ENCODE measurements at places on chromosomes 11 and 22. TPM values are rescaled to one million over a fixed set of nuclear protein-coding genes. Genes with fewer than 3 reads are reported as not detected.
A peak's percentile ranks its signal among the peaks of the same experiment; 100 is the strongest.

DNA sequence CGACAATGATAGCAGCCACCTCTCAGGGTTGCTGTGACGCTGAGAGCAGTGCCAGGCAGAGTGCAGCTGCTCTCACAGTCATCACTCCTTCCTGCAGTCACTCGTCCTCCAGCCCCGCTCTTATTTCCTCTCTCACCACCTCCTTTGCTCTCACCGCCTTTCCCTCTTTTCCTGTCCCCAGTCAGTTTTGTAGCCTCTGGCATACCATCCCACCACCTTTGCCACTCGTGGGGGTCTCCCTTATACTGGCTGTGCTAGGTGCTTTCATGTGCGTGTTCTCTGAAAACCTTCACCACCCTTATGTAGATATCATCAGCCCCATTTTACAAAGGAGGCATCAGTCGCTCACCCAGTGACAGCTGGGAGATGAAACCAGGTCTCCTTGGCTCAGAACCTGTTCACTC, 19.3 kb upstream of the ST3GAL4 start:
- no peak for DNase-seq

DNA sequence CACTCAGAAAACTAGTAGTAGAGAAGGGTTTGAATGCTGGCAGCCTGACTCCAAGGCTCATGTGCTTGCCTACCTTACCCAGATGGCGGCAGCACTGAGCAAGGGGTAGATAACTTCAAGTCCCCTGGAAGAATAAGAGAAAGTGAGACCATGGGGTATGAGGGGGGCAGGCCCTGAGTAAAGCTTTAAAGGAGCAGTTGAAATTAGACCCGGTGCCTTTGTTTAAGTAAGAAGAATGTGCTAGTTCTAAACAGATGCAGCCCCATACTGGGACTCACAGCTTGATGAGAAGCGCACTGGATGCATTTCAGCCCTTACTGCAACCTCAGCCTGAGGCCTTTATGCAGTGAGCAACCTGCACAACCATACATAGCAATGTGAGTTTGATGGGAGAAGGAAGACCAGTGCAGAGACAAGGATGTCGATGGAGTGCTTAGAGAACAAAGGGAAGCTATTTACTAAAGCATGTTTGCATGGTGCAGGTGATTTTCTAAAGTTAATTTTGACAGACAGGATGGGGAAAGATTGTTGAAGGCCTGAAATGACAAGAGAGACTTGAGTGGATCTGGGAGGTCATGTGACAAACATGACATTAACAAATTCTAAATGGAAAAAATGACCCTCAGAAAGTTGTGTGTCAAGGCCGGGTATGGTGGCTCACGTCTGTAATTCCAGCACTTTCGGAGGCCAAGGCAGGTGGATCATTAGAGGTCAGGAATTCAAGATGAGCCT, 27.1 kb upstream of the TMA7B start:
- DNase-seq: peak; percentile 3

DNA sequence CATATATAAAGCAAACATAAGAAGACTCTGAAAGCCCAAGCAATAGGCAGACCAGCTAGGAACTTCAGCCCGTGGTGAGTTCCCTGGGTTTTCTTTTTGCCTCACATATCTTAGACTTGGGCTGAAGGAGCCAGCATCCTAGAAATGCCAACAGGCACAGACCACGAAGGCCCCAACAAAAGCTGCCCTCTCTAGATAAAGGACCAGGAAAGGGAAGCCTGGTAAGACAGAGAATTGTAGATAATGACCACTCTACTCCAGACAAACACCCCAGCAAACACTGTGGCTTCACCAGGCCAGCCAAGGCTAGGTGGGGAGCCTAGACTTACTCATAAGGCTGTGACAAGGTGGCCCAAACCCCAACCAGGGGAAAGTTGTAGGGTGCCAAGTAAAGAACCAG, 11.2 kb downstream of the GAL start:
- DNase-seq: no peak

GRCh38 chr11:9617940-9618339, 44.5 kb downstream of the WEE1 start:
- peak; percentile 59 for DNase-seq

PC gene
- 18.0 TPM for total RNA-seq

DNA sequence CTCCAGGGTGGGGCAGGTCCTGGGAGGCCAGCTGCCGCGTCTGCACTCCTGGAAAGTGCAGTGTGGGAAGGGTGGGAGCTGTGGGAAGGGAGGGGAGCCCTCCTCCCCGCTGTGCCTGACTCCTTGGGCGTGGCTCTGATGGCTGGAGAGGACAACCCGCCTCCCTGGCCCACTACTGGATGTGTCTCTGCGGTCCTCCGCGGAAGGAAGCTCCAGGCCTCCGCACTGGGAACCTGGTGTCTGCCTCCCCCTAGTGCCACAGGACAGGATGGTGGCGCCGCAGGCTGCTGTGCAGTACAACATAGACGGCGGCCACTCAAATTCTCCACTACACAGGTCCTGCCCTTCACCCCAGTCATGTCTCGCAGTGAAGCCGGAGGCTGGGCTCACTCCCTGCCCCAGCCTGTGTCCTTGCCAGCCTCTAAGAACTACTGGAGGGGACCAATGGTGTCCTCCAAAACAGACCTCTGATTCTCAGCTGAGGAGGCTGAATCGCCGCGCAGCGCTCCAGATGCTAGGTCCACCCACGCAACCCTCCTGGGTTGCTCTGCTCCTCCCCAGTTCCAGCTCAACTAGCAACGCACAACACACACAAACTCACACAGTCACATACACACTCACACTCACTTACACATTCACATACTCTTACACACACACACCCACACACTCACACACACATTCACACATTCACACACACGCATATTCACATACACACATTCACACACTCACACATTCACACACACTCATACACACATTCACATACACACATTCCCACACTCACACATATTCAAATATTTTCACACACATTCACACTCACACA, 12.4 kb upstream of the DSCAML1 start:
- peak; percentile 42 for DNase-seq

- DNase-seq: no peak
These were observed 320.3 kb upstream of the ZC3H12C start for GRCh38 chr11:109772892-109773291.

DNA sequence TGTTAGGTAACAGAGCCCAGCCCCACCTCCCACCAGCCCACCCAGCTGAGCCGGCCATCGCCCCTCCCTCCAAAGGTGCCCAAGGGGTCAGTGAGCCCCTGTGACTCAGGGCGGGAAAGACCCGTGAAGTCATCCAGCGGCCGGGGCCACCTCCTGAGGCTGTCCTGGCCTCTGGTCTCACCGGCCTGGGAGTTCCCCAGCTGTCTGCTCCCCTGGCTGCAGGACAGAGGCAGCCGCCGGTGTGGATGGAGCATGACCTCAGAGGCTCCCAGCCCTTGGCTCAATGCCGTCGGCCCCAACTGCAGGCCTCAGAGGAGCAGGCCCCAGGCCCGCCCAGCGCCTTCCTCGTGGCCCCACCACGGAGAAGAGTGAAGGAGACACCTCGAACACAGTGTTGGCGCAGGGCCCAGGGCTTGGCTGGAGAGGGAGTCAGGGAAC, 28.7 kb downstream of the RPL3 start:
- DNase-seq: no peak

TSGA10IP gene
- total RNA-seq: not detected

Measured in HFFc6 (cell line).